Endodermal cell (in vitro differentiated cells): ENCODE measurements at places on chromosomes 4 and X.

DNA sequence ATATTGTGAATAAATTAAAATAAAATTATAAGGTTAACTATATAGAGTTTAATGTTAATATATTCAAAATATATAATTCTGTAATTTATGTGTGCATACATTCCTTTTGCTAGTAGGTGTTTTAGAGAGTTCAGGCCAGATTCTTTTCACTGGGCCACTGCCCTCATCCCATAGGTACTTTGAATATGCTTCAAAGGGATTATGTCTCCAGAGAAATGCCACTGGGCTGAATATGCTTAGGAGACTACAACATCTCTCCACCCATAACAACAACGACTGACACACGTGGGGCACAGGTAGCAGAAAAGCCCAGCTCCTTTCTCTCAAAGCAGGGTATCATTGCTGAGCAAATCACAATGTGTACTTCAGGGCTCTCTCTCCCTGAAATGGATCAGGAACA, 290.9 kb upstream of the TACR3 start:
- DNase-seq: no peak

DNA sequence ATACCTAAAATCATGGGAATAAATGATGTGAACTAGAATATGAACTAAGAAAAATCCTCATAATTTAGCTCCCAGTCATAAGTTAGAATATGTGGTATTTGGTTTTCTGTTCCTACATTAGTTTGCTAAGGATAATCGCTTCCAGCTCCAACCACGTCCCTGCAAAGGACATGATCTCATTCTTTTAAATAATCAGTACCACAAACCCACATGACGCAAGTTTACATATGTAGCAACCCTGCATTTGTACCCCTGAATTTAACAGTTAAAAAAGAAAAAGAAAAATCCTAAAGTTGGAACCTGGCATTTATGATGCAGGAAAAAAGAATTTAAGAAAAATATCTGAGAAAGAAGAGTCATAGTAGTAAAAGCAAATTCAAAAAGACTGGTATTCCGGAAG, 13.3 kb downstream of the UBA6 start:
- DNase-seq: no peak

DNA sequence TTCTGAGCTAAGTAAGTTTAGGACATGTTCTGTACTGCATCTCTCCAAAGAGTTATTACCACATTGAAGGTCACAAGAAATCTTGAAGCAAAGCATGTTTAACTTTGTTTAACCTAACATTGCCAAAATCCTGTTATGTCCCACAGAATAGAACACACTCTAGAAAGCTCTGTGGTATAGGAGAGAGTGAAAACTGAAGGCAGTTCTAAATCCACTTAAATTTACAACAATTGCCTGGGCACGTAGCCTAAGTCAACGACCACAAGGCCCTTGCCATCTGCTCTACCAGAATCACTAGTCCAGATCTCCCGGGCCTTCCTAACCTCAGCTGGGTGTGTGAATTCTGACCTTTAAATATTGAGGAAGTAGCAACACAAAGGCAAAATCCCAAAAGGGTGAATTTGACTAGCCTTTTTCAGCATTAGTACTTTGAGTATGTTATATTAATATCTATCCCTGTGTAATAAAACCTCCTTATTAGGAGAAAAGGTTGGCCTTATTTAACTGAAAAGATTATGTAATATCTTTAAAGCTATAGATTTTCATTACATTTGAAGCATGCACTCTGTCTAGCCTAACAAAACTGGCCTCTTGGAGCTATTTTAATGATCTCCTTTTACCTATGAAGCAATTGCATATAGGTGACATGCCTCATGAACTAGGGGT, 4.5 kb upstream of the MAML3 start:
- DNase-seq: no peak

DNA sequence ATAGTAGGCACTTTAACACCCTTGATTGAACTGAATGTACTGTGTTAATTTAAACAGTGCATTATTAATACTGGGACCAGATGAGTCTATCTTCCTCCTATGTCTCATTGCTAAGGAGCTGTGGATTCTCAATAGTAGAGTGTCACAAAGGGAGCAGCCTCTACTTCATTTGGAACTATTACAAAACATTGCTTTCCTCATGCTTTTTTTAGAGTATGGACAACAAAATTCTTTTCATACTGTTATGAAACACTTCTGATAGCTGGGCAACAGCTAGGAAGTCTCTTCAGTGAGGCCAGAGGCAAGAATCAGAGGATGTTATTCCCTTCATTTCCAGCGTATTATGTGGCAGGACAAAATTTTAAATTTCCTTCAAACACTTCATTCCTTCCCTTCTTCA, 160.8 kb downstream of the FBXO8 start:
- DNase-seq: no peak
